ENCODE measurements at places on chromosomes 2 and 18. TPM values are rescaled to one million over a fixed set of nuclear protein-coding genes. Genes with fewer than 3 reads are reported as not detected.

- no peaks in the 10 kb centered on the region for H3K27me3 ChIP-seq
- no peak overlapping the region for H3K4me3 ChIP-seq
- DNase-seq, result peak; percentile 31
- no peak overlapping the region for H3K27ac ChIP-seq
Measured at GRCh38 chr2:205270689-205271088, 411.6 kb upstream of the NRP2 start.

DNA sequence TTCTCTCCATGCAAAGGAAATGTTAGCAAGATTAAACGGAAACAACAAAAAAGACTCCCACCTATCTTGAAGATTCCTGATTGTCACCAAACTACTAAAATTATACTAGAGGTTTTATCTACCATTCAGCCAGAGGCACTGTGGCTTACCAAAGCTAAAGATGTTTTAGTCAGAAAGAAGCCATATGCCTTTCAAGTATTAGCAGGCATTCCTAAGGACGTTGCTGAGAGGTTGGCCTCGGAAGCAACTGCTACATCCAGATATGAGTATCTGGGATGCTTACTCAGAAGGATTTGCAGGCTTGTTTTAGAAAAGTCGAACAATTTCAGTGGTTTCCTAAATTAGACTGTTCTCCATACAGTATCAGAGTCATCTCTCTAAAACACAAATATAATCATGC lies 88.3 kb upstream of the UBE2E3 start:
- no peak for DNase-seq
- H3K27me3 ChIP-seq, result no peaks in the 10 kb centered on the region
- no peak overlapping the region for H3K4me3 ChIP-seq
- no peak overlapping the region for H3K27ac ChIP-seq

DNA sequence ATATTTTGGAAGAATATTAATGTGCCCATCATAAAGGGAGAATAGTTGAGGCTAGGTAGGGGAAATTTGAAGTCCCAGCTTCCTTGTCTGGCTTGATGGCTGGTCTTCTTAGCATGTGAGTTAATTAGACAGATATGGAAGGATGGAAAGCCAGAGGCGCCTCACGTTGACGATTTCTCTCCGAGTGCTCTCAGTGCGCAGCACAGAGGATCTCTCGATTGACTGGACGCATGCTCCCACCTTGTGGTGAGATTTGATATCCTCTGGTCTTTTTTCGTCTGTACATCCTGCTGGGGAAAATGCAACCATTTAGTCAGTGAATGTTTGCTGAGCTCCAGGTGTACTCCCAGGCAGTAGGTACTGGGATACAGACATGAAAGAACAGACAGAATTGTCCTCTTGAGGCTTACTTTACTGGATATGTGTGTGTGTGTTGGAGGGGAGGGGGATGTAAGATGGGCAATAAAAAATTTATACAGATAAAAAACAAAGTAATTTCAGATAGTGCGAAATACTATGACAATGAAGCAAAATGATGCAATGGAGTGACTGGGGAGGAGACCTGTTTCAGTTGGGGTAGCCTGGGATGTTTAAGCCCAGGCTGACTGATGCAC lies 66.9 kb upstream of the ZNG1B start:
- H3K27ac ChIP-seq, result no peak overlapping the region
- H3K36me3 ChIP-seq, result no peaks in the 10 kb centered on the region
- no peak overlapping the region for H3K4me3 ChIP-seq
- no peaks in the 10 kb centered on the region for H3K27me3 ChIP-seq
- DNase-seq, result peak; percentile 76

DNA sequence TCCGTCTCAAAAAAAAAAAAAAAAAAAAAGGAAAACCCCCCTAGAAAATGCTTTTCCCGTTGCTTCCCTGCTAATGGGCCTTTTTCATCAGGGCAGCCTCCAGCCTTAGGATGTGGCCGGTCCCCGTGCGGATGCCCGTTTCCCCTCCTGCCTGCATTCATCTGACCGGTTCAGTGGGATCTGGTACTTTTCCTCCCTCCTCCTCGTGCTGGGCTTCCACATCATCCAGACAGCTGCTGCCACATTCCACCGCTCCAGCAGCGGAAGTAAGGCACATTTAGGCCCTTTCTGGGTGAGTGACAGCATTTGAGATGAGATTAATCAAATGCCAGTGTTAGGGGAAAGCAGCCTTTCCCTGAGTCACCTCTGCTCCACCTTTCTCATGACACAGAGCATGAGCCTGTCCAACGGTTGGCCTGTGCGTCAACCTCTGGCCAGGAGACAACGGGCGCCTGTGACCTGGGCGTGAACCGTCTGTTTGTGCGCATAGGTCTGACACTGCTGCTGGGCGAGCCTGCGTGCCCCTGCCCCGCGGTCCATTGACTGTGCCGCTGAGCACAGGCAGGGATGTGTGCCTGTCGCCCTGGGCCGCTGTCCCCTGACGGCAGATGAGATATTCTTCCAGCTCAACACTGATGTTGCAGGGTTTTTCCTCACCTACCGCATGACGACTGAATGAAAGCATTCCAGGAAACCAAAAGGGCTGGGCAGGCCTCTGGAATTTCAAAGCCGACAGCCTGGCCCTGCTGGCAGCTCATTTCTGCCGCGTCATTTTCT lies 174.0 kb downstream of the TGIF1 start:
- DNase-seq, result peak; percentile 62
- H3K4me3 ChIP-seq, result no peak overlapping the region
- no peaks in the 10 kb centered on the region for H3K36me3 ChIP-seq
- peaks cover 4% of the 10 kb centered on the region for H3K4me1 ChIP-seq

- H3K27me3 ChIP-seq, result no peaks in the 10 kb centered on the region
- H3K4me3 ChIP-seq, result no peak overlapping the region
- DNase-seq, result no peak
- H3K4me1 ChIP-seq, result no peaks in the 10 kb centered on the region
Measured at GRCh38 chr18:2681993-2682603, 26.6 kb downstream of the SMCHD1 start.

DNA sequence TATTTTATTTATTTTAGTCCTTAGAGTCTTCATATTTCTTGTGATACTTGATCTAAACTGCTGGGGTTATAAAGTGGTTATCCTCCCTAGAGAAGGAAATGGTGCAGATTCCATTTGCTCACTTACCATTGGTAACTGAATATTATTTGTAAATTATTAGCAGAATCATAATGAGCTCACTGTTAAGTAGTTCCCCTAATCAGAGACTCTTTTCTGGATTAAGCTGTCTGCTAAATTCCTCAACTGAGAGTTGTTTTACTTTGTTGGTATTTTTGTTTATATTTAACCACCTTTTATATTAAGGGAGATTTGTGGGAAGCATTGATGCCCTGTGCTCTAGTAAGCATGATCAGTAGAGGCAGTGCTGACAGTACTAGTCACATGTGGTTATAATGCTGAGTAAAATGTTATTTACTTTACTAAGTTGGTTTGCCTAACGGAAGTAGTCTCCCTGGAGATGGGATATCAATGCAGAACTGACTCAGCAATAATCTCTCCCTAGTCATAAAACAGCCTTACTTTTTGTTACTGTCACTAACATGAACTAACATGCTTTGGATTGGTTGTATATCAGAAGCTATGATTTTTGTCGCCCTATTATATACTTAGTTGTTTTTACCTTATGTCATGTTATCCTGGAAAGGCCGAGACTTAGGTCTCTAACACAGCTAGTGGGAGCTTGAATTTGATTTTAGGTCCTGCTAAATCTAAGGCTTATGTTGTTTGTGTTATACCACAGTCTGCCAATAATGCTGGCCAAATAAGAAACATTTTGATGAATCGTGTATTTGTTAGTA lies 166.7 kb downstream of the MCFD2 start:
- no peak for DNase-seq
- H3K4me3 ChIP-seq, result no peak overlapping the region
- H3K4me1 ChIP-seq, result peaks cover 17% of the 10 kb centered on the region
- no peaks in the 10 kb centered on the region for H3K36me3 ChIP-seq
- no peaks in the 10 kb centered on the region for H3K27me3 ChIP-seq

DNA sequence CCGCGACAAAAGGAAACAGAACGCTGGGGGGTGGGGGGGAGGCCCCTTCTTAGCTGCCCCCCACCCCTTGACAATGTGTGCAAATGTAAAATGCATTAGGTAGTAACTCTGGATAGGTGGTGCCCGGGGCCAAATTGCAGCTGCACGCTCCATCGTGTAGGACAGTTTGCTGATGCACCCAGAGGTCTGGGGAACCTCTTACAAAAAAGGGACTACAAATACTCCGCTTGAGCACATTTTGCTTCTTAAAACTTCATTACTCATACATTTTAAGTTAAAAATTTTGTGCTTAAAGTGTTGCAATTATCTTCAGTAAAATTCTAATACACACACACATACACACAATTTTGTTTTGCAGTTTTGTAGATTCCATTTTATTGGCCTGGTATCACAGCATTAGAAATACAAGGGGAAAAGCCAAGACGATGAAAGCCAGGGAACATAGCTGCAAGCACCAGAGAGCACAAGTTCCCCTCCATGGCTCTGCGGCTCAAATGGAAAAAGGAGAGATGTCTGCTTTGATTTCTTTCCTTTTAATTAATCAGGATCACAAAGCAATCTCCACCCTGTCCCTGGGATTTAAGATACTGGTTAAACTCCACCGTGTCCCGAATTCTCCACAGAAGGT lies 582.1 kb downstream of the ZEB2 start:
- no peaks in the 10 kb centered on the region for H3K27me3 ChIP-seq
- no peaks in the 10 kb centered on the region for H3K36me3 ChIP-seq
- peak overlapping the region; percentile 88 for H3K27ac ChIP-seq
- H3K4me1 ChIP-seq, result peaks cover 23% of the 10 kb centered on the region

Gene TRABD2A
- 19.1 TPM for total RNA-seq

- H3K4me1 ChIP-seq, result no peaks in the 10 kb centered on the region
- H3K4me3 ChIP-seq, result no peak overlapping the region
- no peak overlapping the region for H3K27ac ChIP-seq
Measured at GRCh38 chr2:160538559-160539355, 45.1 kb upstream of the RBMS1 start.

GRCh38 chr2:234446404-234447076 lies 50.3 kb downstream of the ARL4C start:
- no peak overlapping the region for H3K27ac ChIP-seq
- H3K36me3 ChIP-seq, result no peaks in the 10 kb centered on the region

Gene HMSD
- total RNA-seq, result 0.39 TPM

- no peak overlapping the region for H3K4me3 ChIP-seq
- no peaks in the 10 kb centered on the region for H3K36me3 ChIP-seq
- H3K27me3 ChIP-seq, result no peaks in the 10 kb centered on the region
- DNase-seq, result no peak
Measured at GRCh38 chr2:134640494-134640893, 78.3 kb downstream of the TMEM163 start.

DNA sequence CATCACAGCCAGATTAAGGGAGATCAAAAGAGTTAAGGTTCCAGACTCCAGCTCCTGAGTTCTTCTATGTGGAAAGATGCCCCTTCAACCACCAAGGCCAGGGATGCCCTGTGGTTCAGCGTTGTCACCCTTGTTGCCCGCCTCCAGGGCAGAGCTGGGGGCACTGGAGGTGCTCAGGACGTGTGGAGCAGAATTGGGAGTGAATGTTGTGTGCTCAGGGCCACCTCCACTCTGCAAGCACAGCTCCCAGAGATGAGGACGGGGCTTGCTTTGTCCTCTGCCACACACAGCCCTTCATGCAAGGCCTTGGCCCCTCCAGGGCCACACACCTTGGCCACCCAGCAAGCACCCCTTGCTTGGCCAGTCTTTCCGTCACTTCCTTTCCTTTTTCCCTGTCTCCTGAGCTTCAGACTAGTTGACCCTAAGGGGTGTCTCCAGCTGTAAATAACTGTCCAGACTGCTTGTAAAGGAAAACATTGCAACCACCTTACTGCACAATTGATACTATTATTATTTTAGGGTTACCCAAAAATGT lies 103.3 kb downstream of the AGAP1 start:
- H3K4me3 ChIP-seq, result peak overlapping the region; percentile 21
- no peak for DNase-seq
- H3K4me1 ChIP-seq, result no peaks in the 10 kb centered on the region

GRCh38 chr18:12637901-12638643 lies 19.8 kb downstream of the SPIRE1 start:
- no peak overlapping the region for H3K4me3 ChIP-seq
- H3K27ac ChIP-seq, result no peak overlapping the region
- DNase-seq, result no peak
- no peaks in the 10 kb centered on the region for H3K36me3 ChIP-seq
- H3K4me1 ChIP-seq, result no peaks in the 10 kb centered on the region

Gene COLEC12
- total RNA-seq, result 8.1 TPM

DNA sequence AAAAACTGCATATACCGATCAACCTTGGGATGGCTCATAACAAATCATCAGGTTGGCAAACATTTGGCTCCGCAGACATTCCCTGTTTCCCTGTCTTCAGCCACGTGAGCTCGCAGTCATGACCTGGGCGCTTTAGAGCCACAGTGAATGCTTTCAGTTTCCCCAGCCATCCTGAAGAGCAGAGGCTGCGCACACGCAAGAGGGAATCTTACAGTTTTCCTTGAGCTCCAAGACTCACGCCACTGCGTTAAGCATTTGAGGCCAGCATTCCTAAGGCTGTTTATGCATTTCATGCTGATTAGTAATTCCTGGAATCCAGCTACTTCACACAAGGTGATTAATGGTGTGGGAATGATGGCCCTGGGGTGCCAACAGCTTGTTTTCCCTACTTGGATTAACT lies 95.1 kb downstream of the MTCL1 start:
- no peak for DNase-seq
- peak overlapping the region; percentile 77 for H3K27ac ChIP-seq
- no peak overlapping the region for H3K4me3 ChIP-seq
- H3K27me3 ChIP-seq, result no peaks in the 10 kb centered on the region
- peaks cover 32% of the 10 kb centered on the region for H3K4me1 ChIP-seq
- no peaks in the 10 kb centered on the region for H3K36me3 ChIP-seq

DNA sequence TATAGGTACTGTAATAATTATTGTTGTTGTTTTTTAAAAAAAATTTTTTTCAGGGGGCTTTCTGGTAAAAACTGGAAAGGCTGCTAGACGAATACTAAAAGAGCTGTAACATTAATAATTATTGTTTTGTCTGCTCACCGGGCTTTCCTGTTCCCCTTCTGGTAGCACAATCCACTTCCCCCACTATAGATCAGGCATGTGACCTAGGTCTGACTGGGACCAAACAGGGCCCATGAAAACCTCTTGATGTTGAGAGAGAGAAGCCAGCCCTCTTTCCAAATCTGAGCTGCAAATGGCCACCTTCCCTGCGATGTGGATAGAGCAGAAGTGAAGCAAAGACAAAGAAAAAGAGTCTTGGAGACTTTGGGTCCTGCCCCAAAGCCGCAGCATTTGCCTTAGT lies 23.4 kb downstream of the SH2D6 start:
- no peak for DNase-seq
- no peak overlapping the region for H3K4me3 ChIP-seq
- no peaks in the 10 kb centered on the region for H3K36me3 ChIP-seq

GRCh38 chr2:19900931-19901441 lies 797 bp downstream of the TTC32 start:
- no peak for DNase-seq
- peaks cover 24% of the 10 kb centered on the region for H3K4me1 ChIP-seq
- no peaks in the 10 kb centered on the region for H3K36me3 ChIP-seq
- H3K27me3 ChIP-seq, result no peaks in the 10 kb centered on the region

Measured in testis (tissue), 5 donors.